Activated naive CD4-positive, alpha-beta T cell treated with anti-CD3 and anti-CD28 coated beads for 36 hours (primary cell): ENCODE measurements at places on chromosomes 7 and 10. TPM values are rescaled to one million over a fixed set of nuclear protein-coding genes. Genes with fewer than 3 reads are reported as not detected.

The OR2A5 gene
- not detected for total RNA-seq

The KCNMA1 gene
- not detected for total RNA-seq

The KLLN gene
- 0.21 TPM for total RNA-seq

The FOXK1 gene
- total RNA-seq = 35.4 TPM

The SLC37A3 gene
- 28.7 TPM for total RNA-seq

The TLL2 gene
- total RNA-seq = 0.07 TPM

The TMEM196 gene
- not detected for total RNA-seq

The TAS2R41 gene
- not detected for total RNA-seq

The C10orf62 gene
- not detected for total RNA-seq

The HOXA4 gene
- not detected for total RNA-seq

The RSPH10B gene
- total RNA-seq = not detected

The IFT22 gene
- total RNA-seq = 6.8 TPM

The PIP gene
- total RNA-seq = not detected

The GPR15LG gene
- total RNA-seq = not detected
